ENCODE measurements at places on chromosomes 11 and 22. TPM values are rescaled to one million over a fixed set of nuclear protein-coding genes. Genes with fewer than 3 reads are reported as not detected.

Gene FAM227A
- 0.54 TPM for polyA plus RNA-seq

Gene FIBIN
- 0.30 TPM for polyA plus RNA-seq

Gene AGBL2
- polyA plus RNA-seq: 0.95 TPM

Gene HEPHL1
- polyA plus RNA-seq: 223 TPM

Gene AMBRA1
- polyA plus RNA-seq: 8.6 TPM

Gene OR52I2
- polyA plus RNA-seq: not detected

Gene MALAT1
- 337 TPM for polyA plus RNA-seq

Gene VSIG2
- polyA plus RNA-seq: not detected

Gene ZNRD2
- polyA plus RNA-seq: 48.5 TPM

Gene HBD
- not detected for polyA plus RNA-seq

Gene DDX25
- polyA plus RNA-seq: 0.12 TPM

Gene DENND6B
- polyA plus RNA-seq: 1.4 TPM

Gene EHF
- polyA plus RNA-seq: 64.1 TPM

Gene TMEM191C
- 0.31 TPM for polyA plus RNA-seq

Gene FOLR1
- 0.50 TPM for polyA plus RNA-seq

Gene GAS2L1
- polyA plus RNA-seq: 21.1 TPM

Gene CACNA1I
- not detected for polyA plus RNA-seq

Gene RIC3
- polyA plus RNA-seq: 0.88 TPM

Gene CPT1B
- polyA plus RNA-seq: 10.2 TPM

Gene EIF4G2
- polyA plus RNA-seq: 643 TPM

Gene OR8D1
- polyA plus RNA-seq: not detected

Gene MAJIN
- 0.09 TPM for polyA plus RNA-seq

Gene IGLL1
- not detected for polyA plus RNA-seq

Gene TMEM132A
- 29.7 TPM for polyA plus RNA-seq

Gene B3GAT1
- polyA plus RNA-seq: 0.11 TPM

Gene GGT5
- not detected for polyA plus RNA-seq

Gene SMIM35
- polyA plus RNA-seq: not detected

Gene RIBC2
- polyA plus RNA-seq: 0.26 TPM

Gene UBQLNL
- polyA plus RNA-seq: 0.48 TPM

Gene SLC5A4
- not detected for polyA plus RNA-seq

Gene SHANK3
- polyA plus RNA-seq: 1.8 TPM

Gene OR51B6
- polyA plus RNA-seq: not detected

Gene HIKESHI
- polyA plus RNA-seq: 81.6 TPM

Gene SNX15
- 1.8 TPM for polyA plus RNA-seq

Gene TCN1
- polyA plus RNA-seq: 3.9 TPM

Gene LARGE2
- polyA plus RNA-seq: 11.1 TPM

Gene GP1BB
- 0.23 TPM for polyA plus RNA-seq

Gene MSANTD2
- 3.6 TPM for polyA plus RNA-seq

Gene MUC2
- not detected for polyA plus RNA-seq

Gene OR5B17
- not detected for polyA plus RNA-seq

Gene HPS4
- 21.5 TPM for polyA plus RNA-seq

Gene SPON1
- polyA plus RNA-seq: not detected

Gene PPP1R14B
- polyA plus RNA-seq: 208 TPM

Gene FOLR2
- polyA plus RNA-seq: not detected

Gene GPR83
- polyA plus RNA-seq: 0.04 TPM

Gene BAIAP2L2
- polyA plus RNA-seq: 2.3 TPM

Gene SCN3B
- polyA plus RNA-seq: 0.10 TPM

Gene FLRT1
- polyA plus RNA-seq: not detected

Gene ANKK1
- polyA plus RNA-seq: 0.92 TPM

Gene KCTD14
- polyA plus RNA-seq: 2.1 TPM

Gene LRRC10B
- polyA plus RNA-seq: not detected

Gene PLAAT5
- polyA plus RNA-seq: not detected

Gene ZNF215
- 3.3 TPM for polyA plus RNA-seq

Gene OR5A1
- not detected for polyA plus RNA-seq
